ENCODE measurements at places on chromosomes 11 and 22.
A peak's percentile ranks its signal among the peaks of the same experiment; 100 is the strongest.

DNA sequence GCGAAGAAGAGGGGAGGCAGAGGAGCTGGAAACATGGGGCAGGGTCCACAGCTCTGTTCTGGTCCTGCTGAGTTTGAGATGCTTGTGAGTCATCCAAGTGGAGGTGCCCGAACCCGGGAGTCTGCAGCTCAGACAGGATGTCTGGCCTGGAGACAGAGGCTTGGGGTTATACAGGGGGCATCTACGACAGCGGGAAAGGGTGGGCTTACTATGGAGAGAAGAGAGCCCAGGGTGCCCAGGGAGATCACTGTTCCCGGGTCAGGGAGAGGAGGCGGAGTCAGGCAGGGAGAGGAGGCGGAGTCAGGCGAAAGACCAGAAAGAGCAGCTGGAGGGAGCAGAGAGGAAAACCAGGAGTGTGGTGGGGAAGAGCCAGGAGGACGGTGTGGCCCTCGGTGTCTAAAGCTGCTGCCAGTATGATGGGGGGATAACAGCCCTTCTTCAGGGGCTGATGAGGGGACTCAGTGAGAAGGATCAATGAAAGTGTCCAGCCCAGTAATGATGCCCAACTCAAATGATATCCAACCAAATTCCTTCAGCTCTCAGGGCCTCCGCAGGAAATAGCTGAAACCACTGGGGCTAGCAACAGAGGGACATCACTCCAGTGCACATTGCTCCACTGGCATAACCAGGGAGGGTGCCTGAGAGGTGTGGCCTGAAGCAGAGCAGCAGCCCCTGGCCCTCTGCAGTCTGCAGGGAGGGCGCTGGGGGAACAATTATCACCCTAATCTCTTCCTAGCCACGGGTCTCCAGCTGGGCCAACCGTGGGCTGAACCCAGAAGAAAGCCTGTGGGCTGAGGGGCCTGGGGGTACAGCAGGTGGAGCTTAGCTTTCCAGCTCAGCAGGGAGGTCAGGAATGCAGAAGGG lies 2.6 kb upstream of the LTBP3 start:
- DNase-seq: no peak

- peak; percentile 73 for DNase-seq
These were observed 744 bp downstream of the PACSIN3 start for GRCh38 chr11:47185305-47186075.

DNA sequence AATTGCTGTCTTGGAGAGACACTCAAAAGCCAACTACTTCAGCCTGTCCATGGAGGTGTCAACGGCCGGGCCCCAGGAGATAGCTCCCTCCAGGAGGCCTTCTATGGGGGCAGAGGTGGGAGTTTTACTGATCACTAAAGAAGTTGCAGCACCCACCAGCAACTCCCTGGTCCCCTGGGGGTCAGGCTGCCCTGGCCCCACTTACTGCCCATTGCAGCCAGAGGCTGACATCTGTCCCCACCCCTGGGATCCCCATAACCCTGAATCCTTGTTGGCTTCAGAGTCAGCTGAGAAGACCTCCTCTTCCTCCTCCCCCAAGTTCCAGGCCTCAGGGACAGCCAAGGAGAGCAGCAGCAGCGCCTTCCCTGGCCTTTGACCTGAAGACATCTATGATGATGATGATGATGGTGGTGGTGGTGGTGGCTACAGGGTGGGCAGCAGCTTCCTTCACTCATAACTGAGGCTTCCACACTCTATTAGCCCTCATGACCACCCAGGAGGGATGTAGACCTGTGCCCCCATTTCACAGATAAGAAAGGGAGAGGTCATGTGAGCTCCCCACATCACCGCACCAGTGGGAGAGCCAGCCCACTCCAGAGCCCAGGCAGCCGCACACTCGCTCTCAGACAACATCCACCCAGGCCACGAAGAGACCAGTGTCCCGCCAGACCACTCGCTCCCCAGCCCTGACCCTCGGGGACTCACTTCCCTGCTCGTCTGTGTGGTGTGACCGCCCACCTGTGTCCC lies 43.8 kb upstream of the FGF3 start:
- DNase-seq: no peak

GRCh38 chr11:12818333-12819015 lies 144.3 kb downstream of the TEAD1 start:
- no peak for DNase-seq

- no peak for DNase-seq
These were observed 6.0 kb upstream of the RAB3IL1 start for GRCh38 chr11:61923166-61924063.

DNA sequence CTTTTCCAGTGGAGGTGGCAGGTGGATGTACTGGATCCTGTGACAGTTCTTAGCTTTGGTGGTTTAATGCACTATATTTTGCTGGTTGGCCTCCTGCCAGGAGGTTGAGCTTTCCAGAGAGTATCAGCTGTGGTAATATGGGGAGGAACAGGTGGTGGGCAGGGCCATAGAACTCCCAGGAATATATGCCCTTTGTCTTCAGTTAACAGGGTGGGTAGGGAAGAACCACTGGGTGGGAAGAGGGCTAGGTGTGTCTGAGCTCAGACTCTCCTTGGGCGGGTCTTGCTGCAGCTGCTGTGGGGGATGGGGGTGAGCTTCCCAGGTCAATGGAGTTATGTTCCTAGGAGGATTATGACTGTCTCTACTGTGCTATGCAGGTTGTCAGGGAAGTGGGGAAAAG lies 203.8 kb downstream of the DLG2 start:
- DNase-seq: no peak

- no peak for DNase-seq
These were observed 16.6 kb downstream of the FGF3 start for GRCh38 chr11:69802590-69802989.

DNA sequence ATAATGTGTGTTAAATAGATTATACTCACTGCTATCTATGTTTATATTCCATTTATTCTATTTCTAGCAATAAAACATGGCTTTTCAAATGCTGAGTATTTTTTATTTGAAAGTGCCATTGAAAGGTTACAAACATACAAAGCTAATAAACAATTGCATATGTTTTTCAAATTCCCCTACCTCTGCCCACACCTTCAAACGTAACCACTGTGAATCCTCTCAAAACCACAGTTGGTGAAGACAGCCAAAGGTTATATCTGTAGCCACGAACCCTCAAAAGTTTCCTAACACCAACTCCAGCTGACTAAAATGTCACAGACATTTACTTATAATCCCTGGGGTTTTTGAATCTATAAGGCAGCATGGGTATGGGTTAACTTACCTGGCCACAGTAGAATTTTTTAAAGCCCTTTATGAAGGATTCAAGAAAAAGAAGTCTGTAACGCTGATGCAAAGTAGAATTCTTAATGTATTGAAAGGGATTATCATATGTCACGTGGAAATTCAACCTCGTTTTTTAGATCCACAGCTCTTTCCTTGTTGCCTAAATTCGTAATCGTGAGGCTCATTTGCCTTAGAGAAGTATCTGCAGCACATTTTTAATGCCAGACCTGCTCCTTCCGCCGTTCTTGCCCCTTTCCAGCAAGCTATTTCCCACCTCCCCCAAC lies 122.5 kb upstream of the ZC3H12C start:
- DNase-seq: no peak

DNA sequence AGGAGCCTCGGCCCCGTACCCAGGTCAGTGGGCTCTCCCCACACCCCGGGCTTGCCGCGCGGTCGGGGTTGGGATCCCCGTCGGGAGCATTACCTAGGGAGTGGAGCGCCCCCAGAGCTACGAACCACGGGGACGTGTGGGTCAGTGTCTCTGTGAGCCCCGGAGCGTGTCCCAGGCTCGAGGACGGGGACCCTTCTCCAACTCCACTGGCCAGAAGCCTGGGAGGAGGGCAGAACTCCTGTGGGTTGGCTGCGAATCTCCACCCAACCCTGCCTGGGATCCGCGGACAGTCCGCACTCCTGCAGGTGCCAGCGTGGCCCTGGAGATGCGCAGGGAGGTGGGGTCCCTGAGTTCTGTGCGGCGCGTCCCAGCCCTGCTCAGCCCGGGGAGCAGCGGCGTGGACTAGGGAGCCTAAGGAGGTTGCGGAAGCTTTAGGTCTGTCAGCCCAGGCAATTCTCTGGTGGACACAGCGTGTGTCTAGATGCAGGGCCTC lies 346 bp downstream of the PPFIBP2 start:
- DNase-seq: no peak

DNA sequence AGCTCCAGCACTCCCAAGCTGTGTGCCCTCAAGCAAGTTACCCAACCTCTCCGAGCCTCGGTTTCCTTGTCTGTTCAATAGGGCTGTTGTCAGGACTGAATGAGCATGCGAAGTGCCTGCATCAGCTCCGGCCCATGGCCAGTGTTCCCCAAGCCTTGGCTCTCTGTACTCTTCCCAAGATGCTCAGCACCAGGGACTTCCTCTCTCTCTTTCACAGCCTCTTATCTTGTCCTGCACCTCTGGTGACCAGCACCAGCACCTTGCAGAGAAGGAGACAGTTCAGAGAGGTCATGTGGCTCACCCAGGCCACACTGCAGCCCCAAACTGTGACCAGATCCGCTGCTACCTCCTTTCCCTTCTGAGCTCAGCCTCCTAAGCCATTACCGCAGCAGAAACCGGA lies 120.3 kb upstream of the ANO1 start:
- no peak for DNase-seq

DNA sequence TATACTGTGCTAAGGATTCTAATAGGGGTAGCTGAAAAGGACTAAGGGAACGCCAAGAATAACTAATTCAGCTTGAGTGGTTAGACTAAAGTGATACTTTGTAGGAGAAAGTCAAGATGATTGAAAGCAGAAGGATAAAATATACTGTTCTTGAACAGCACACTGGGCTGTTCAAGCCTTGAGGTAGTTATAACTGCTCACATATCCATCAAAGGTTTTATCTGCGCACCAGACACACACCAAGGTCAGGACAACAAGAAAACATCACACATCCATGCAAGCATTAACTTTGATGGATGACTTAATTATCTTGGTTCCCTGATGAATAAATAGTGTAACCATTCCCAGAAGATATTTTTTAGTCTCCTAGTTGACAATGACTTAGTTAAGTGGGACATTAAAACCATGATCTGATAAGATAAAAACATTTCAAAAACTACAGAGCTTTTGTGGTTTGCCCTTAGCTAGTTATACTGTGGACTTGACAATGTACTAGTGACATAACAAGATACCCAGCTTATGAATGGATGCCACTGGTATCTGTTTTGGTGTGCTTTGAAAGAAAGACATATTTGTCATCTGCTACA lies 728.9 kb downstream of the JRKL start:
- DNase-seq: no peak

GRCh38 chr11:15371533-15371932 lies 256.8 kb downstream of the INSC start:
- DNase-seq: no peak

DNA sequence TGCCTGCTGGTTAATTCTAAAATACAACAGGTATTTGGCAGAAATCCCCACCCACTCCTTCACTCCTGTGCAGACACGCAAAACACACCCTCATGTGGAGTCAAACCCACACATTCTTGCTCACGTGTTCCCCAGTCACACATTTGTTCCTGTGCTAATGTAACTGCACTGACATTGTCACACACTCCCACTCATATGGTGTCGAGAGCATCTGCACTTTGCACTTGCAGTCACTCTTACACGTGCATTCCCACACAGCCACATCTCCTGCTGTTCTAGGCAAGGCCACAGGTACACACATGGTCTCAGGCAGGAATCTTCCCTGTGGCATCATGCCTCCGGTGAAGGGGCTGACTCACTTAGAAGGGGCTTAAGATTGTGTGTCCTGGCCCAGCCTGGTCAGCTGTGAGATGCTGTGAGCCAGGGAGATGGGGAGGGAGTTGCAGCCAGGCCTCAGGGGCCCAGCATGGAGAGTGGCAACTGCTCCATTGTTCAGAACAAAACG lies 395.0 kb downstream of the TENM4 start:
- DNase-seq: peak; percentile 23

DNA sequence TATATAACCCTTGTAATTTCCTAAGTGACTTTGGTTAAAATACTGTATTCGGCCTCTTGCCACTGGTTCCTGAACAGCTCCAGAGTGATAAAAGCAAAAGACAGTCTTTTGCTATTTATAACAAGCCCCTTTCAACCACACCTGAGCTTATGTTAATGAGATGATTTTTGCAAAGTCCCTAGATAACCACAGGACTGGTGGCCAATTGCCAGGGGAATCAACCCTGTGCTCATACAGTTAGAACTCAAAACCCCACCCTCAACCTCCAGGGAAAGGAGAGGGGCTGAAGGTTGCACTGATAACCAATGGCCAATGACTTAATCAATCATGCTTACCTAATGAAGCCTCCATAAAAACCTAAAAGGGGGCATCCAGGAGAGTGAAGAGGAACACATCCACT lies 77.9 kb downstream of the SIK3 start:
- DNase-seq: no peak

- no peak for DNase-seq
These were observed 46.2 kb downstream of the TRMU start for GRCh38 chr22:46381731-46382130.

GRCh38 chr11:117096201-117096991 lies 1.8 kb downstream of the SIK3 start:
- DNase-seq: no peak

GRCh38 chr11:64655941-64656601 lies 65.1 kb downstream of the SLC22A12 start:
- DNase-seq: no peak

DNA sequence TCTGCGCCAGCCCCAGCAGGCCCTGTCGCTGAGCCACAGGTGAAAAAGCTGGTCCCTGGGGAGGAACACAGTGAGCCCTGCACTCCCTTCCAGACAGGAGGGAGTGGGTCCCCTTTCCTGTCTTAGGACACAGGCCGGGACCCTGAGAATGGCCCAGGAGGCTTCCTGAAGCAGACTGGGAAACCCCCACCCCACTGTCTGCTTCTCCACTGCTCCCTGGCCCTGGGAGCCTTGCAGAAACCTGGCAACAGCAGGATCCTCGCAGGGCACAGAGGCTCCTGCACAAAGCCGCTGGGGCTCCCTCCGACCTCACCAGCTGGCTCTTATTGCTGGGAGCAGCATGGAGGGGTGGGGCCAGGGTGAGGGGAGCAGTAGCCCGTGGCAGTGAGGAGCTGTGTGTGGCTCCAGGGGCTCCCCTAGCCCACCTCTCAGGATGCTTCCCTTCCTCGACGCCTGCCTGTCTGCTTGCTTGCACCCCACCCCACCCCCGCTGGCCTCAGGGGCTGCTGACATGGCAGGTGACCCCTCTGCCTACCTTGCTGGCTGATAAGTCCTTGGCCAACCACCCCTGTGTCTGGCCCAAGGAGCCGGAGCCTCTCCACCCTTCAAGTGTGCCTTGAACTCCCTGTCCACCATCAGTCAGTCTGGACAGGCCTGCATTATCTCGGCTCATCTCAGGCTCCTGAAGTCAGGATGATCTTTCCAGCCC lies 72.1 kb upstream of the KCNQ1OT1 start:
- peak; percentile 47 for DNase-seq

Data from breast epithelium (tissue), 4 donors.